HEK293T (cell line): ENCODE measurements at places on chromosomes 13 and 19.

- no peak for DNase-seq
These were observed 49.8 kb upstream of the TDRD3 start for GRCh38 chr13:60347174-60347573.

DNA sequence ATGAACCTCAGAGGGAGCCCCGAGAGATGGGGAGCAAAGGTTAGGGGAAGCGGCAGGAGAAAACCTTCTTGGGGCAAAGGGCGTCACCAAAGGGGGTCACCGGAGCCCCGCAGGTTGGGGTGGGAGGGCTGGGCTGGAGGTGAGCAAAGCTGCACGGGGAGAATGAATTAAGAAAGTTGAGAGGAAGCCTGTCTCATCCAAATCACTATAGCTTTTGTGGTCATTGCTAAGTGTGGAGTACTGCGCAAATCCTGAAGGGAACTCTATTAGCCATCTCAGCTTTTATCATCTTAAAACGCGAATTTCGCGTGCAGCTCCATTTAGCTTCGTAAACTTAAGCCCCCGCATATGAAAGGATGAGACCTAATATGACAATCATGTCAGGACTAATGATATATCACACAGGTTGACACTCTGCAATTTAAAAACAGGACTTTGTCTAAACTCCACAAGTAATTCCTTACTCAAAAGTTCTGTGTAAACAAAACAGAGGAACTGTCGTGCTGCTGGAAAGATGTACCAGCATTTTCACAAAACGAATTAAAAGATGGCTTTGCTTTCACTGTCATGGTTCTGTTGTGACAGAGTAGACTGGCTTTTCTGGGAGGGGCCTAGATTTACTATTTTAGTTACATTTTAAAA is 631 bp downstream of the LACC1 start:
- DNase-seq: peak; percentile 7

- peak; percentile 89 for DNase-seq
These were observed at the start of gene SLITRK1 for GRCh38 chr13:83881917-83882605. Gene SLITRK1 (minus strand): TSS chr13:83882474. CDS start chr13:83881507, 967 bp downstream.

GRCh38 chr13:53351021-53351420 is 322.4 kb downstream of the OLFM4 start:
- DNase-seq: no peak

DNA sequence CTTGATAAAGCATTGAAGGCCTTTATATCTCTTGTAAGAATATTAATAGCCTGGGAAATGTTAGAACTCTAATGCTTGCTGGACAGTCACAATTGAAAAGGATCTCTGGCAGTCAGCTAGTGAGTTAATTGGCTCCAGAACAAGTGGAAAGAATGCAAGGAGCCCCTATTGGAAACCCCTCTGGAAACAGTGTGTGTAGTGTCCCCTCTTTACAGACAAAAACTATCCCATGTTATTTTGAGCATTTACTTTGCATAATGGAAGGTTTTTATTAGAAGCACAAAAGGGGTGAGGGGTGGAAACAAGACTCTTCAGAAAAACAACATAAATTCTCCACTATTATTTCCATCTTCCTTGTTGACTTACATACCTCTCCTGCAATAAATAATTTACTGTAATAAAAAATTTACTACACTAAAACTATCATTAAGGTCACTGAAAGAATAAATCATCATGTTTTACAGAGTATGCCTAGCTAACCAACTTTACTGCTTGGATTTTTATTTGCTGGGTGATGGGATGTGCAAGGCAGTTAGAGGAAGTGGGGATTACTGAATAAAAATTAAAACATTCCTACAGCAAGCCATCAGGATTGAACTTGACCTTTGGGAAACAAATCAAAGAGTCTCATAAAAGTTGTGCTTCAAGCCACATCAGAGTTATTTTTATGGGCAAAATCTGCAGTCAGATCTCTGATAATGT is 610.4 kb downstream of the TBC1D4 start:
- DNase-seq: no peak

DNA sequence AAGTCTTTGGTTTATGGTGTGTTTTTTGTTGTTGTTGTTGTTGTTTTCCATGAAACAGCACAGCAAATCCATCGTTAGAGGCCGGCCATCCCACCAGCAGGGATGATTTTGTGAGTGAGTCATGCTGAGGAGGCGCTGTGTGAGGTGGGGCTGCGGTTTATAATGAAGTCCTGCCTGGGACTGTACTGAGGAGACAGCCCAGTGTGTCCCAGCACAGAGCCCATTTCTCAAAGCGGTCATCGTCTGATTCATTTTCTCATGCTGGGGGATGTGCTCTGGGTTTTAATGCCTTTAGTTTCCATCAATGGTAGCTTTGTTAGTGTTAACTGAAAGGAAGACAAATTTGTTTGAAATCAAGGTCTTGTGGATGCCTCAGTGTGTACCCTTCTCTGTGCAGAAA is 129.3 kb upstream of the SERP2 start:
- DNase-seq: no peak

GRCh38 chr19:28020619-28021258 is 1192.2 kb downstream of the UQCRFS1 start:
- no peak for DNase-seq
